ENCODE measurements at places on chromosomes 4 and X.

DNA sequence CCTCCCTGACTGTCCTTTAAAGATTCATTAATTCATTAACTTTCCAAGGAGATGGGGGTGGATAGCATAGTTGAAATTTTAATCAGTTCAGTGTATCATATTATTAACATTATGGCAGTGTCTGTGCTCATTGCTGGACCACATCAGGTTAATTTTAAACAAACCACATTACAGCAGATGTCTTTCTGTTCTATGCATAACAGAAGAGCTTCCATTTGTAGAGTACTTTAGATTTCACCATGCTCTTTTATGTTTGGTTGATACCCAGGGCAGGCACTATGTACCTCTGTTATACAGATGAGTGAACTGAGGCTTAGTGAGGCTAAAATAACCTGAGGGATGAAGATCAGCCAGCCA, 41.1 kb downstream of the AFF2 start:
- DNase-seq: no peak

GRCh38 chr4:6910340-6910959, 824 bp downstream of the TBC1D14 start:
- no peak for DNase-seq

- no peak for DNase-seq
Observed at GRCh38 chr4:140220058-140220457, 66.1 kb upstream of the MAML3 start.

- DNase-seq: no peak
Observed at GRCh38 chr4:140659943-140660700, 91.4 kb upstream of the UCP1 start.

DNA sequence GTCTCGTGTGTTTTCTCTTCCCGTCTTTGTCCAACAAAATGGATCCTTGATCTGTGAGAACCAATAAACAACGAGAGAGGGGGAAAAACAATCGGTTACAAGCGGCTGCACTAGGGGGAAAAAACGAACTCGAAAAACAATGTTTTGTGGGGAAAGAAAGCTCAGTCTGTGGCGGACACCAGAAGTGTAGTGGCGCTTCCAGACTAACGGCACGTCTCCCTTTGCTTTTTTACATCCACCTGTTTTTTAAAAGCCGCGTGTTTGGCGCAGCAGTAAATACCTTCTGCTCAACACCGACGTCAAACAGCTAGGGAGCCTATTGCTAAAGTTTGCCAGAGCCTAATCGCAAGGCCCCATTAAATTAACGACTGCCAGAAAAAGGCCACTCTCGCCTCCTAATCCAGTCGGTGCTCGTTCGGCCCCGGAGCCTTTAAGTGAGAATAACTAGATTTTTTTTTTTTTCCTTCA, 3.3 kb downstream of the NKX6-1 start:
- DNase-seq: no peak

DNA sequence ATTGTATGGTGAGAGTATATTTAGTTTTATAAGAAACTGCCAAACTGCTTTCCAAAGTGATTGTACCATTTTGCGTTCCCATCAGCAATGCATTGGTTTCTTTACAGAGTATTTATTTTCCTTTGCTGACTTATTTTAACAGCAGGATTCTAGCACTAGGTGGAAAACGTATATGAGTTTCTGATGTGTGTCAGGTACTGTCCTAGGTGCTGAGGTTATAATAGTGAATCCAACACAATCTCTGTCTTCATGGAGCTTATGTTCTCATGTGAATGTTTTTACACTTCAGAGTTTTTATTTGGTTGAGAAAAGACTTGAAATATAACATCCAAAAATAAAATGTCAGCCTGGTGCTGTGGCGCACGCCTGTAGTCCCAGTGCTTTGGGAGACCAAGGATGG, 4.0 kb downstream of the REPS2 start:
- no peak for DNase-seq

DNA sequence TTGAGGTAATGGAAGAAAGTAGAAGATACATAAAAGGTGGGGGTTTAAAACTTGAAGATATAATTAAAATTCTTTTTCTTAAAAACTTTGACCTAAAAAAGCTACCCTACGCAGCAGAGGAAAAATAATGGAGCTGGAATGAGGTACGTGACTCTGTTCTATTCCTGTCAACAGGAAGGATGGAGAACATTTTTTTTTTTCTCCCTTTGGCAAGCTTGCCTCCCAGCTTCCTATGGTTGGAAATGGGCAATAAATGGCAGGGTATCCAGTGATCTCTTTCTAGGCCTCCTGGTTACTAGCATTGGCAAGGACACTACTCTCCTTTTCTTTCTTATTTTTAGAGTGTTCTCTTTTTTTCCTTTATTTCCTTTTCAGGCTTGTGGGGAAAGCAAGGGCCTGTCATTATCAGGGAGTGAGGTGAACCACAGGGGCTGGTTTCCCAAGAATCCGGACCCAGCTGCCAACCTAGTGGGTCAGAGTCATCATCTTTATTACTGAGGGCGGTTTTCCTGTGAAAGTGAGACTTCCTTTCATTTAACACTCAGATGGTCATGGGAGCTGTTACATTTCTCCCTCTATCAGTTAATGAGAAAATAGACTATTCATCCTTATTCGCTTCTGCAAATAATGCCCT, 224.6 kb downstream of the SPRY1 start:
- no peak for DNase-seq

GRCh38 chr4:140706276-140706625, 49.9 kb downstream of the TBC1D9 start:
- DNase-seq: no peak

GRCh38 chrX:36501169-36501702, 506.9 kb upstream of the FAM47C start:
- no peak for DNase-seq

DNA sequence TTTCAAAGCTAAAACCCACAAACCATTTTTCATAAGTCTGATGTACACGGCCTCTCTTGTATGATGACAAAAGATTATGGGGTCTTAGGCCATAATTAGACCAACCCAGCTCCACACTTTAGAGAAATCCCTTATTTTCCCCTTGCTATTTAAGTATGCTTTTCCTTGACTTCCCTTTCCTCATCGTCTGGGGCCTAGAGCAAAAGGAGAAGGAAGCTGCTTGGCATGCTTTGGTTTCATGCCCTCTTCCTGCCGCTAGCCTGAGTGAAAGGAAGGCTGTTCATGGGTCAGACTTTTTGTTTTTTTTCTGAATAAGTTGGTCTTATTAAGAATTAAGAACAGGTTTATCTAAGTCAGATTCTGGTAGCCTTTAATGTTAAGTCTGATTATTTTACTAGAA, 10.6 kb upstream of the RASGEF1B start:
- DNase-seq: no peak

GRCh38 chr4:89298155-89298554, 9.4 kb downstream of the GPRIN3 start:
- DNase-seq: no peak

DNA sequence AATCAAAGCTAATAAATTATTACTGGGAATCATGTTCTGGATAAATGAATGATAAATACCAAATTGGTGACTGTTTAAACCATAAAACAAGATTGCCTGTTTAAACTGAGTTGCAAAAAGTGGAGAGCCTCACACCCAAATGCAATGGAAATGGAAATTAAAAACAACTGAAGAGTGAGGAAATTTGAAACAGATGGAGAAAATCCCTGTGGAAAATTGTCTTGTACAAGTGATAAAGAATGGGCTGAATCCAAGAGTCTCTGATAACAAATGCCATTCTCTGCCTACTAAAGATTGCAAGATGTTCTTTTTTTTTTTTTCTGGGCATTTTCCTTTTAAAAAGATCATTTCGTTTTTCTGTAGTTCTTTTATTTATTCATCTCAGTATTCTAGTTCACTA, 426.3 kb downstream of the NLGN4X start:
- no peak for DNase-seq

DNA sequence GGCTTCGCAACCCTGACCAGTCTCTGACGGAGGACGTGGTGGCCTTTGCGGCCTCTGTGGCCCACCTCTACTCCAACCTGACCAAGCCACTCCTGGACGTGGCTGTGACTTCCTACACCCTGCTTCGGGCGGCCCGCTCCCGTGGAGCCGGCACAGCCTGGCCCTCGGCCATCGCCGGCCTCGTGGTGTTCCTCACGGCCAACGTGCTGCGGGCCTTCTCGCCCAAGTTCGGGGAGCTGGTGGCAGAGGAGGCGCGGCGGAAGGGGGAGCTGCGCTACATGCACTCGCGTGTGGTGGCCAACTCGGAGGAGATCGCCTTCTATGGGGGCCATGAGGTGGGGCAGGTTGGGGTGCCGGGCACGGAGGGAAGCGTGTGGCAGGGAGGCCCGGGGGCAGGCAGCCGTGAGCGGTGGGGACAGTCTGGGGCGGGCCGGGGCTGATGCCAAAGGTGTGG, 1.2 kb downstream of the ABCD1 start:
- no peak for DNase-seq

DNA sequence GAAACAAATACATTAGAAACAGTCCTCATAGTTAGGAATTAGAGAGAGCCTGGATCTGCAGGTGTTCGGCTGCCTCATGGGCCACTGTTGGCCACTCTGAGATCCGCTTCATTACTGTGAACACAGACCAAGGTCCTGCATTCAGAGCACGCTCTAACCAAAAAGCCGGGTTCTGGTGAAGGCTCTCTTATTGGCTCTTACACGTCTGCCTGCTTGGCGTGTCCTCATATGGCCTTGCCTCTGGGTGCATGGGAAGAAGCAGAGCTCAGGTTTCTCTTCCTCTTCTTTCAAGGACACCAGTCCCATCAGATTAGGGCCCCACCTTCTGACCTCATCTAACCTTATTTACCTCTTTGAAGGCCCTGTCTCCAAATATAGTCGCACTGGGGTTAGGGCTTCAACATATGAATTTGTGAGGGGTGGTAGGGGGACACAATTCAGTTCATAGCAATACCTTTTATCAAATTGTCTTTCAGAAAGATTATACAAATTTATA, 37.1 kb upstream of the ELF2 start:
- peak; percentile 77 for DNase-seq

DNA sequence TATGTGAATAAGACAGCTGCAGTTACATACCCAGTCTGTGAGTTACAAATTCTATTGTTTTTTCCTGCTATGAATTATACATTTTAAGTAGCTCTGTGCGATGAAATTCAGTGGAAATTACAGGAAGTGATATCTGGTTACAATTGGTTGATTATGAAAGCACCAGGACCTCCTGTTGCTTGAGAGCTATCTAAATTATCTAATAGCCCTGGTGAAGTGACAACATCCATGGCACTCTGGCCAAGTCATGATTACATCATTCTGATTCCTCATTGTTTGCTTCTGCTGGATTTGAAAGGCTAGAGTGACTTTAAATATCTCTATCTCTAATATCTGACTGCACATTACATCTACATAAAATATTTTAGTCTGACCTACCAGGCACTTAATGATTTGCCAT, 515.0 kb downstream of the CFAP47 start:
- no peak for DNase-seq

- no peak for DNase-seq
Observed at GRCh38 chr4:1239950-1240307, 9.0 kb downstream of the CTBP1 start.

DNA sequence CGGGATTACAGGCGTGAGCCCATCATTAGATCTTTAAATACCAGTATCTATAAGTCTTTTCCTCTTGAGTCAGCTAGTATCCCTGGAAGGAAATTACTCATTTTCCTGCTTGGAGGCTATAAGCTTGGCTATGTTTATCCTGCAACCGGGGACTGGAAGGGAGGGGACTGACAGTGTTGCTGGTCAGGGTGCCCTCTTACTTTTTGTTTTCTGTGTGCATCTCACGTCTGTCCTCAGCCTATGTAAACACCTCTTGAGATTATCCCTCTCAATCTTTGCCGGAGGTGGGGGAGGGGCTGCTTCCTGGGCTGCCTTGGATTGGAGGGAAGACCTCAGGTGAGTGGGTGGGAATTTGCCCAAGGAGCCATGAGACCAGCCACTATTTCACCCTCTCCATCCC, 37.0 kb downstream of the HTT start:
- no peak for DNase-seq

GRCh38 chr4:6229095-6229494, 28.7 kb upstream of the JAKMIP1 start:
- no peak for DNase-seq

DNA sequence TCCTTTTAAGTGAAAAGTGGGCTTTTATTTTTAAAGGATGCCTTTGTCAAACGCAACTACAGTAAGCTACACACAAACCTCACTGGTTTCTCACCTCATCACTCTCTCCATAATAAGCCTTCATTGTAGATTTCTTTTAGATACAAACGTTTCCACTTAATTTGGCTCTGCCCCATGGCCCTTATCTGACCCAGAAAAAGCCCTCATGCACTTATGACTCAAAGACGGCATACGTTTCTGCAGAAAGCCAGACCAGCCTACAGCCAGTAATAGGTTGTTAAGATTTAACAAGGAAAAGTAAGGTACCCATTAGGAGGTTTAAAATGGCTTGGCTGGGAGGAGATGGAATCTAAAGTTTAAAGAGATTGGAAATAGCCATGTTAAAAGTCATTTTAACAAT, 914.6 kb upstream of the INTU start:
- DNase-seq: no peak

DNA sequence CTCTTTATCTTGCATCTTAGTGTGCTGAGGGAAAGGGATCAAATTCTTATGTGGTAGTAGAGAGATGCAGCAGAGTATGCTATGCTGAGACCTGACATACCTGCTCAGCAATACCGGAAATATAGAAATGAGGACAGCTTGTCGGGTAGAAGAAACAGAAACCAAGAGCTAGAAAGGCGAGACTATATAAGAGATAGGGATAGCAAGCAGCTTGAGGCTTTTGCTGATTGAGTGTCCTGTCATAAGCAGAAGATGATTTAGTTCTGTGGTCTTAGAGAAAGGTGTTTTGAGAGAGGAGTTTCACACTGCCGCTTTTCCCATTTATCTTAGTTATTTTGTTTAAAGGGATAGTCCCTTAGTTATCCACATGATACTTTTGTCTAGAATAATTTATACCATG, 31.7 kb downstream of the USP9X start:
- DNase-seq: peak; percentile 65

- DNase-seq: no peak
Observed at GRCh38 chr4:173386751-173387150, 12.2 kb downstream of the SCRG1 start.

- DNase-seq: no peak
Observed at GRCh38 chr4:185737489-185738037, 74.4 kb downstream of the SORBS2 start.

- DNase-seq: no peak
Observed at GRCh38 chr4:105135785-105136184, 10.9 kb upstream of the TET2 start.

DNA sequence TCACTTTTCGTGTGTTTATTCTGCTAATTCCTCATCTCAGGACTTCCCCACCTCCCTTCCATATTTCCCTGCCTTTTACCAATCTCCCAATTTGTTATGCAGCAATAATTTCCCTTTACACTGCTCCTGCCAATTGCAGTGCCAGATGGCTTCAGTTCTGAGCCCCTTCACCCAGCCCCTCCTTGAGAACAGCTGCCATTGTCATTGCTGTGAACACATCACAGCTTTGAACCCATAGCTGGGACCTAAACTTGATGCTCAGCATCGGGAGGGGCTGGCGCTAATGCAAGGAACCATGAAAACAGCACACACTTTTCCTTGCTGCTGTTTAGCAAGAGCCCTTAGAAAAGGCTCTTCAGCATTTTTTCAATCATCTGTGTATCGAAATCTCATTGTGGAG, 104.9 kb downstream of the ALPK1 start:
- no peak for DNase-seq
